ENCODE measurements at places on chromosomes 1 and 21.

GRCh38 chr1:175050992-175051391 is 16.6 kb upstream of the TNN start:
- DNase-seq = no peak

DNA sequence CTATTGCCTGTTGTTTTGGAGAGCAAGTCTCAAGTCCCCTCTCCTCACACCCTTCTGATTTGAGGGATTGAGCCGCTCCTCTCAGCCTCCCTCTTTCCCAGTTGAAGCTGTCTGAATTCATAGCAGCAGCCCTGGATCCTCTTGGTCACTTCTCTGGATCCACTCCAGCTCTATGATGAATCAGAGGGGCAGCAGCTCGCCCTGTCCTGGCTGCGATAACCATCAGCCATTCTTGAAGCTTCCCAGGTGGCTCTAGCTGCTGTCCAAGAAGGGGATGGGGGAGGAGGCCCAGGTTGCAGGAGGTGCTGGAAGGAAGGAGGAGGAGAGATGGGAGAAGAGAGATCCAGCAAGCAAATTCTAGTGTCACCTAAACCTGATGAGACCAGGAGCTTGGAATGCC is 31.3 kb downstream of the WNT4 start:
- DNase-seq = no peak

DNA sequence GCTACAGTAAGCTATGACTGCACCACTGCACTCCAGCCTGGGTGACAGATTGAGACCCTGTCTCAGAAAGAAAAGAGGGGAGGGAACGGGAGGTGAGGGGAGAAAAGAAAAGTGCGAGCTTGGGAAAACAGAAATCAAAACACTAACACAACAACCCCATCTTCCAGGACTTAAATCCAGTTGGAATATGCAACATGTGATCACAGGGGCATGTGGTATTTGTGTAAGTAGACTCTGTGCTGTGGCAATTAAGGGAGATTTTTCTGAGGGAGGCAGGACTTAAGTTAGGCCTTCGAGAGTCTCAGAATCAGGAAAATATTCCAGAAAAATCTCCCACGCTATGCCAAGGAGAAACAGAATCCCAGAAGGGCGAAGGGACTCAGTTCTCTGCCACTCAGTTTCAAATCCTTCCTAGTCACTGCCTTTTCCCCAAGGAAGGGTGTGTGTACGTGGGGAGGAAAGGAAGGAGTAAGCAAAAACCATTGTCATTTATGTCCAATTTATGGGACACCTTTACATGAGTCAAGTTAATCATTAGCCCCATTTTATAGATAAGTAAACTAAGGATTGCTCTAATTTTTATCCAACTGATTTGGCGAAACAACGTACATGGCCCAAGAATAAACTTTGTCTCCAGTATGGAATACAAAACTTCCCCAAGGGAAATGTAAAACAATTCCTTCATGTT is 12.3 kb downstream of the ID3 start:
- no peak for DNase-seq

- no peak for DNase-seq
Measured at GRCh38 chr1:45005761-45006160, 5.4 kb downstream of the HECTD3 start.

- no peak for DNase-seq
Measured at GRCh38 chr21:43973634-43973955, 38.5 kb upstream of the TRAPPC10 start.

DNA sequence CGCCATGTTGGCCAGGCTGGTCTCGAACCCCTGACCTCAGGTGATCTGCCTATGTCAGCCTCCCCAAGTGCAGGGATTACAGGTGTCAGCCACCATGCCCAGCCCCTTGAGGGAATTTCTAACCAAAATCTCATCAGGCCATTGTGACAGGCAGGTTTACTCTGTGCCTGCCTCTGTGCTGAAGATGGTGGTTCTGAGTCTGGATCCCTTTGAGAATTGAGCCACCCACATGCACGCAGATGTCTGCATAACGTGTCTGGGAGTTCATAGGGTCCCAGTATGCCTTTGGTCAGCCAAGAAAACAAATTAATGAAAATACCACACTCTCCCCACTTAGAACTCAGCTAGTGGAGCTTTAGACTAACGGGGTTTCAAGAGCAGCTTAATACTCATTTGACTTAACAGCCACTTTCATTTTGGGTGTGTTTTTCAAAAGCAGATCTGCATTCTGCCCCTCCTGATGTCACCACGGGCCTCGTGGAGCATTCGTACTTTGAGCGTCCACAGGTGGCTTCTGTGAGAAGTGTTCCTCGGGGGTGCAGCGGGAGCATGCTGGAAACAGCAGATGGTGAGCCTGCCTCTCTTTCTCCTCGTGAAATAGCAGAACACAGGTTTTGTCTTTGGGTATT is 45.3 kb downstream of the DIP2A start:
- DNase-seq = no peak

- no peak for DNase-seq
Measured at GRCh38 chr1:116379057-116379630, 6.1 kb downstream of the ATP1A1 start.

- DNase-seq = no peak
Measured at GRCh38 chr1:27027575-27028250, 15.1 kb upstream of the TENT5B start.

GRCh38 chr1:4626560-4627319 is 27.7 kb upstream of the AJAP1 start:
- DNase-seq = no peak

DNA sequence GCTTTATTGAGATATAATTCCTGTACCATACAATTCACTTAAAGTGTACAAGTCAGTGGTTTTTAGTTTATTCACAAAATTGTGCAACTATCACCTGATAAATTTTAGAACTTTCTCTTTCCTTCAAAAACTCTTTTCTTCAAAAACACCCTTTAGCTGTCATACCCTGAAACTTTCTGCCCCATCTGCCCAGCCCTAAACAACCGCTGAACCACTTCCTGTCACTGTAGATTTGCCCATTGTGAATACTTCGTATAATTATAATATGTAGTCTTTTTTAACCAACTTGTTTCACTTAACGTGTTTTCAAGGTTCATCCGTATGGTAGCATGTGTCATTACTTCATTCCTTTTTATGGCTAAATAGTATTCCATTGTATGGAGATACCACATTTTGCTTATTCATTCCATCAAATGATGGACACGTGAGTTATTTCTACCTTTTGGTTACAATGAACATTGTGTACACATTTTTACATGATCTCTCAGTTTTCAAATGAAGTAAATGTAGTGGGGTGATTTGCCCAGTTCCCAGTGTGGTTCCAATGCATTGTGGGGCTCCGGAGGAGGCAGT is 37.9 kb downstream of the WNT4 start:
- DNase-seq = no peak

DNA sequence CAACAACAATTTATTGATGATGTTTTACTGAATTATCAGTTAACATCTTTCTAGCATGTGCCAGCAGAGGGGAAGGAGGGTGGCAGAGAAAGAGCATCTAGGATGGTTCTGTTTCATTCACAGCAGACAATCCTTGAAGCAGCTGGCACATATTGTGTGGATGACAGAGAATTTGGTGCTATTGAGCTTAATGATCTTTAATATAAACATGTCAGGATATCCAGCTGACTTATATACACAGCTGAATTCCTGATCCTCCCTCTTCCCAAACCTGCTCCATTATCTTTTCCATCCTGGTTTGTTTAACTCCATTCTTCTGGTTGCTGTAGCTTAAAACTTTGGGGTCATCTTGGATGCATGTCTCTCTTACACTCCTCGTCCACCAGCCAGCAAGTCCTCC is 218.6 kb downstream of the CACNA1E start:
- DNase-seq = no peak

DNA sequence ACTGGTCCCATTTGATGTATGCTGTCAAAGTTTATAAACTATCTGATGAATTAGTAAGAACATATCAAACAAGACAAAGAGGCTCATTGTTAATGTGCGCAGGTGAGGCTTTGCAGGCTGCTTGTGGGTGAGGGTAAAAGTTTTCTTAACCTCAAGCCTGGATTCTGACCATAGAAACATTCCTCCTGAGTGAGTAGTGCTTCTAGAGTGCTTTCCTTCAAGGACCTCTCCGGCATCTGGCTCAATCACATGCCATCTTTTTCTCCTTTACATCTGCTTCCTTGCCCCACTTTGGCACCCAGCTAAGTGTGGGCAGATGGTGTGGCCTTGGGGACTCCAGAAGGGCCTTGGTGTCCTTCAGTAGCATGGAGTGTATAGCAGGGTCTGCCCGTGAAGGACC is 104.0 kb downstream of the ROR1 start:
- no peak for DNase-seq

DNA sequence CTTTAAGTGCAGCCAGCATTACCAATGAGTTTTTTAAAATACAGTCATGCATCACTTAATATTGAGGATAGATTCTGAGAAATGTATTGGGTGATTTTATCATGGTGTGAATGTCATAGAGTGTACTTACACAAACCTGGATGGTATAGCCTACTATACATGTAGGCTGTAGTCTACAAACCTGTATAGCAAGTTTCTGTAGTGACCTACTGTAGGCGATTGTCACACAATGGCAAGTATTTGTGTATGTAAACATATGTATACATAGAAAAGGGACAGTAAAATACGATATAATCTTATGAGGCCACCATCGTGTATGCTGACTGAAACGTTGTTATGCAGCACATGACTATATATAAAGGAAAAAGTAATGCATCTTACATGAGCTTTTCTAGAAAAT is 48.2 kb downstream of the RPE65 start:
- no peak for DNase-seq

GRCh38 chr1:165137551-165138316 is 218.8 kb downstream of the LMX1A start:
- no peak for DNase-seq

DNA sequence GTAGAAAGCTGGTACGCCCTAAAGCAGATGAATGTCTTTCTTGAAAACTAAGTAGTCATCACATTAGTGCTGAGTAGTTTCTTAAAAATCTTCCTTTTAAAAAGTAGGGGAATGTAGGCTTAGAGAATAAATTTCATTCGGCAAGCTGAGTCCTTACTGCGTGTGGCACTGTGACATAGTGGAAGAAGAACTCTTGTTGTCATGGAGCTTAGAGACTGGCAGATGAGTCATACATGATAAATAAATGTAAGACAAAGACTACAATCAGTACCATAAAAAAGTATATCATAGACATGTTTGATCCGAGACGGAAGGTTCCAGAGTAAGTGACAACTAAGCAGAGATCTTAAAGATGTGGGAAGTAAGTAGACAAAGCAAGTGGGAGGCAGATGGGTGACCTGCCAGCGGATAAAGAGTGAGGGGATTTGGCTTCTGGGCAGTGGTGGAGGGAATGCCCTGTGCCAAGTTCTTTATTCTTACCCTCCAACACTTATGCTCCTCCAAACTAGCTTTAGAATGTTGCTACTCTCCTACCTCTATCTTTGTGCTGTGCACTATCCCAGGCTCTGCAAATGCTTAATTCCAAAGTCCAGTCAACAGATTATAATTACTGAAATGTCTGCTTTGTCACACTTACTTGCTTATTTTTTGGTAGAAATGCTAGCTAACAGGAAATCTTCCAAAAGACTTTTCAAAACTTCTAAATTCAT is 608.5 kb upstream of the USP24 start:
- no peak for DNase-seq

GRCh38 chr1:229440851-229441537 is 7.1 kb upstream of the ACTA1 start:
- DNase-seq = no peak

DNA sequence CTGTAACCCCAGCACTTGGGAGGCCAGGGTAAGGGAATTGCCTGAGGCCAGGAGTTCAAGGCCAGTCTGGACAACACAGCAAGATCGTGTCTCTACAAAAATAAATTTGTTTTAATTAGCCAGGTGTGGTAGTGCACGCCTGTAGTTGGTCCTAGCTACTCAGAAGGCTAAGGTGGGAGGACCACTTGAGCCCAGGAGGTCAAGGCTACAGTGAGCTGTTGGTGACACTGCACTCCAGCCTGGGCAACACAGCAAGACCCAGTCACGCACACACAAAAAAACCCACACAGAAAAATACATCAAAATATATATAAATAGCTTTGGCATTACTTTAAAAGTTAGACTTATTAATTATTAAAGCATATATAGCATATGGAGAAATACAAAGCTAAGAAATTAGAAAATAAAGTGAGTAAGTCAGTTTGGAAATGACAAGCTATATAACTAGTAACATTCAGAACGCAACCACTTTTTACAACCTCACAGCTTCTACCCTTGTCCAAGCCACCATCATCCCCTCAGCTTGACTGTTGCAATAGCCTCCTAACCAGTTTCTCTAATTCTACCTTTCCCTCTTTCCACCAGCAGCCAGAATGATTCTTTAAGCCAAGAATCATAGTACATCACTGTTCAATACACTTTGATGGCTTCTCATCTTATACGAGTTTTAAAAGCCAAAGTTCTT is 14.5 kb downstream of the PIK3R3 start:
- DNase-seq = no peak

DNA sequence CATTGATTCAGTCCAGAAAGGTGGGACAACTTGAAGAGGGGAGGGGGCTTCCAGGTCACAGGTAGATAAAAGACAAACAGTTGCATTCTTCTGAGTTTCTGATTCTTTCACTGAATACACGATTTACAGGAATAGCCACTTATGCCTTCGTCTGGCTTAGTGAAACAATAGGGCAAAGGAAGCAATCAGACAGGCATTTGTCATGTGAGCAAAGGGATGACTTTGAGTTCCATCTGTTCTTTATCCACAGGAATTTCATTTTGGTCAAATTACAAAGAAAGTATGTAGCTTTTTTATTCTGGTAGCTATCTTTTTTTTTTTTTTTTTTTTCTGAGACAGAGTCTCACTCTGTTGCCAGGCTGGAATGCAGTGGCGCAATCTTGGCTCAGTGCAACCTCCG is 202.5 kb downstream of the TTLL7 start:
- DNase-seq = no peak

GRCh38 chr1:41319807-41320711 is 41.2 kb upstream of the FOXO6 start:
- no peak for DNase-seq

DNA sequence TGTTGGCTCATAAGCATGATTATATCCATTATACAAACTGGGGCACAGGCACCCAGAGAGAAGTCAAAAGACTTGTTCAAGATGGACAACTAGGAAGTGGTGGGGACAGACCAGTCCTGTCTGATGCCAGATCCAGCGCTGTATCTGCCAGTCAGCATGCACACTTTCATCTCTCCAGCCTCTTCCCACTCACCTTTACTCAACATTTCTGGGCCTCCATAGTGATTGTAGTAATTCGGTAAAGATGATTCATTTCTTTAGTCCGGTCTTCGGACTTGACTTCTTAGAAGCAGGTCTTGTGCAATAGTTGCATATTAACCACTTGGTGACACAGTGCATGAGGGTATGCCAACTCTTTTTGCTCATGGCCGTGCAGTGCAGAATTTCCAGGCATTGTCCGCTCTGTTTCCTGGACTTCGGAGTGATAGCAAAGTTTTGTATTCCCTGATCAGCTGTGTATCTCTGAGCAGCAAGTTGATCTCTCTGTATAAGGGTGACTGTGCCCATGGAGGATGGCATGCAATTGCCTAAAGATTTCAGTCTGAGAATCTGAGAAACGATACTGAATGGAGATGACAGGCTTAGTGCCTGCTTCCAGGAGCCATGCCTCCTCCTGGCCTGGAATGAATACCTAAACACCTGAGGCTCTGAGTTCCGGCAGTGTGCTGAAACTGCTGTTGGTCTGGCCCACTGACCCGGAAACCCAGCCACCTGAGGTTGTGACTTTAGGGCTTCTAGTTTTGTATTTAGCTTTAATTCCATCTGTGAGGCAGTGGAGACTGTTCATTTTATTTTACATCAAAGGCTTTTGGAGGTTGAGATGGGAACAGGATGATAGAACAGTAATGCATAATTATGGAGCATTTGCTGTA is 39.0 kb downstream of the GALNT2 start:
- DNase-seq = peak; percentile 89

- DNase-seq = peak; percentile 46
Measured at GRCh38 chr1:50724626-50725286, 235.3 kb downstream of the FAF1 start.

GRCh38 chr1:169697755-169698154 is 13.7 kb downstream of the SELL start:
- peak; percentile 83 for DNase-seq
